ENCODE measurements at places on chromosomes 16 and 17.

GRCh38 chr16:19926449-19927390, 42.1 kb upstream of the GPRC5B start:
- no peak for DNase-seq

DNA sequence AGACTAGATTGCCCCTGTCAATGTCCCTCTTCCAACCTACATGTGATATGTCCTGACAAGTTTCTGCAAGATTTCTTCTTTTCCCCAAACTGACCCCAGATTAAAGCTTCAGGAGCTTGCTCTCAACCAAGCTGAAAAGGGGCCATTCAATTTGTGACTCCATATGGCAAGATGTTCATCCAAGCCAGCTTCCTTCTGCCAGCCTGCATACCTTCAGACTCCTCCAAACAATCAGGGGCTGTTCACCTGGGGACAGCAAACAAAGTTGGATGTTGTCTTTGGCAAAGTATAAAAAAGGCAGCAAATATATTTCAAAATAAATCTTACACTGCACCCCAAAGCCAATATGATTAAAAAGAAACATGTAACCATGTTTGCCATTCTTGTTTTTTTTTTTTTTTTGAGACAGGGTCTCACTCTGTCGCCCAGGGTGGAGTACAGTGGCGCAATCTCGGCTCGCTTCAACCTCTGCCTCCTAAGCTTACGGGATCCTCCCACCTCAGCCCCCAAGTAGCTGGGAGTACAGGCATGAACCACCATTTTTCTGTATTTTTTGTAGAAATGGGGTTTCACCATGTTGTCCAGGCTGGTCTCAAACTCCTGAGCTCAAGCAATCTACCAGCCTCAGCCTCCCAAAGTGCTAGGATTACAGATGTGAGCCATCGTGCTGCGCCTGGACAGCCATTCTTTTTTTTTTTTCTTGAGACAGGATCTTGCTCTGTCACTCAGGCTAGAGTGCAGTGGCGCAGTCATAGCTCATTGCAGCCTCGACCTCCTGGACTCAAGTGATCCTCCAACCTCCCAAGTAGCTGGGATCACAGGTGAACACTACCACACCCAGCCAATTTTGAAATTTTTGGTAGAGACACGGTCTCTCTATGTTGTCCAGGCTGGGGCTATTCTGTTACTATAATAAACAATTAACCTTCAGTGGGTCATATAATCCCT, 50.0 kb upstream of the AKAP1 start:
- no peak for DNase-seq

DNA sequence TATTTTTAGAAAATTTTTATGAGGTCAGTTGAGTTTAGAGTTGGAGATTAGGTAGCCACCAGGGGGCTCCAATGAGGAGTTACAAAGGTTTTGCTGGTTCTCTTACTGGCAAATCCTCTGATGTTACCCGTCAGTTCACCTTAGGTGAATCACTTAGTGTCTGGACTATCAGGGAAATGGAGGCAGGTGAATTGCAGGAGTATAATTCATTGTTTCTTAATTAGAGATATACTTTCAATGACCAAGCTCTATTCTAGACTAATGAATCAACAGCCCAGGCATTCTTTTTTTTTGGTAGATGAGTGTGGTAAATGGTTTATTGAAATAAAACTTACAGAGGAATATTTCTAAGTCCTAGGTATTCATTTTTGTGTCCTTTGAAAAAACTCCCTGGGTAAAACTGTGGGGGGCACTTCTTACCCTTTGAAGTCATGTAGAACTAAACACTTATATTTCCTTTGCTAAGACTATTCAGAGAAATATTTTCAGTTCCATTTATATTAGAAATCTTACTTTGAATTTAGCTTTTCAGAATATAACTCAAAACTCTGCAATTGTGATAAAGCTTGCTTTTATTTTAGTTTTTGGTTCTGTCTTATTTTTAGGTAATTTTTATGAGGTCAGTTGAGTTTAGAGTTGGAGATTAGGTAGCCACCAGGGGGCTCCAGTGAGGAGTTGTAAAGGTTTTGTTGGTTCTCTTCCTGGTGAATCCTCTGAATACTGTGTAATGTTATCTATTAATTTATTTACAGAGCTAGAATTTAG, 17.7 kb downstream of the PSMD11 start:
- peak; percentile 73 for DNase-seq

GRCh38 chr17:44188576-44189403, 2.0 kb downstream of the TMUB2 start:
- no peak for DNase-seq

DNA sequence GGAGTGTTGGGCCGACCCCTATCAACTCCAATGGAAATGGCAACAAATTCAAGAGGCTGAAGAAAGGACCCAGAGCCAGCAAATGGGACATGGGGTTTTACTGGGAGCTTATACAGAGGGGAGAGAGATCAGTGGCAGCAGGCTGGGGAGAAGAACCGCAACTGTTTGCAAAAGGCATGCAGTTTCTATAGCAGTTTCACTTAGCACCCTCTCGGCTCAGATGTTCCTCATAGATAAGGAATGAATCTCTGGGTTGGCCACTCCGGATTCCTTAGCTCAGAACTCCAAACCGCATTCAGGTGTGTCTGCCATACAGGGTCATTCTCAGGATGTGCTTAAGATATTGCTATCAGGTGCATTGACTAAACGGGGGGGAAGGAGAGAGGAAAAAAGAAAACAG, 71.1 kb upstream of the RPL38 start:
- DNase-seq, result no peak

- no peak for DNase-seq
These were observed 5.1 kb upstream of the FDXR start for GRCh38 chr17:74877592-74878548.

- DNase-seq, result no peak
These were observed 8.4 kb downstream of the TSPOAP1 start for GRCh38 chr17:58320163-58320558.

GRCh38 chr17:49926886-49927285, 42.1 kb upstream of the DLX4 start:
- DNase-seq, result no peak

DNA sequence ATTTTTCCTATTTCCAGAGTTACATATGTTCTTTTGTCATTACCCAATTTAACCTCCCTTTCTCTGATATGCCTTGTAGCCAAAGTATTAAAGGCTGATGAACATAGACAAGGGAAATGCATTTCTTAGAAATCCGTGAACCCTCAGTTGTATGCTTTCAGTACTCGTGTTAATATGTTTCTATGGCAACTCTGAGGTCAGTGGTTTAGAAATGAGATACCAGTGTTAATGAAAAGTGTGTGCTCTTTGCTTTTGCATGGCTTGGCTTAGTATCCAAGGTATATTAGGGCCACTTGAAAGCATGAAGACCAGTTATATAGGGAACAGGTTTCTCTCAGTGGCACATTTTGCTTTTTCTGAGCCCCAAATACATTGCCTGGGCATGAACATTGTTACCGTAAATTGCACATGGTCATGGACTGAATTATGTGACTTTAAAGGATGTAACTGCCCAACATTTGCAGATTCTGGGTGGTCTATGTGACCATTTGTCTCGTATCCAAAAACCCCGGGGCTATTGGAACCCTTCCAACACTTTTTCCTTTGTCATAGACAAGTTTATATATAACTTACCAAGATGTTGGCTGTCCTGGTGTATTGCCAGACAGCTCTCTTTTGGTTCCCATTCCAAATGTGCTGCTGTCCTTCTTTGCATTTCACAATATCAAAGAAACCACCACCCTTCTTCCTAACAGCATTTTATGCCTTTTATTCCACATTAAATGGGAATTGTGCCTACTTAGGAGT, 17.5 kb downstream of the ABHD15 start:
- no peak for DNase-seq

- DNase-seq, result no peak
These were observed 24.9 kb downstream of the MRTFB start for GRCh38 chr16:14095883-14096551.
